ENCODE measurements at places on chromosomes 13 and 19. TPM values are rescaled to one million over a fixed set of nuclear protein-coding genes. Genes with fewer than 3 reads are reported as not detected.

ZNF583 gene
- 4.3 TPM for total RNA-seq

GRCh38 chr19:30966486-30966885, 382.8 kb downstream of the TSHZ3 start:
- no peak for DNase-seq

- no peak for DNase-seq
Observed at GRCh38 chr19:49615861-49616260, 24.1 kb downstream of the RRAS start.

GRCh38 chr19:38848299-38849146, 1.3 kb downstream of the HNRNPL start:
- no peak for DNase-seq

DNA sequence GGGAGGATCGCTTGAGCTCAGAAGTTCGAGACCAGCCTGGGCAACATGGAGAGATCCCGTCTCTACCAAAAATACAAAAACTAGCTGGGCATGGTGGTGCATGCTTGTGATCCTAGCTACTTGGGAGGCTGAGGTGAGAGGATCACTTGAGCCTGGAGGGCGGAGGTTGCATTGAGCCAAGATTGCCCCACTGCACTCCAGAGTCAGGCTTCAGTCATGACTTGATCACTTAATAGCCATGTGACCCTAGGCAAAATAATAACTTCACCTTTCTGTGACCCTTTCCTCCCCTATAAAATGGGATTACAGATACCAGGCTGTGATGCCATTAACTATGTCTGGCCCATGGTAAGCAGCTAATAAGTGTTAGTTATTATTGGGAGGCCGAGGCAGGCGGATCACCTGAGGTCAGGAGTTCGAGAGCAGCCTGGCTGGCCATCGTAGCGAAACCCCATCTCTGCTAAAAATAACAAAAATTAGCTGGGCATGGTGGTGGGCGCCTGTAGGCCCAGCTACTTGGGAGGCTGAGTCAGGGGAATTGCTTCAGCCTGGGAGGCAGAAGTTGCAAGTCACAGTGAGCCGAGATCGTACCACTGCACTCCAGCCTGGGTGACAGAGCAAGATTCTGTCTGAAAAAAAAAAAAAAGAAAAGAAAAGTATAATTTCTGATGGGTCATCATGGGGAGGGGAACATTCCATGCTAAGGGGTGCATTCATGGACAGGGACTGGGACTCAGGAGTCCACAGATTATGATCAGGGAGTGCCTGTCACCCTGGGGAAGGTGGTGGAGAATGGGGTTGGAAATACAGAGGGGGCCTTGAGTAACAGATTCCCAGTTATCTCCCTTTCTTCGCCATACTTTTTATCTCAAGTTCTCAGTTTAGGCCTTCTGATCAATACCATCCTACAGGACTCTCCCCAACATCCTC, 15.5 kb downstream of the TPM4 start:
- no peak for DNase-seq

DNA sequence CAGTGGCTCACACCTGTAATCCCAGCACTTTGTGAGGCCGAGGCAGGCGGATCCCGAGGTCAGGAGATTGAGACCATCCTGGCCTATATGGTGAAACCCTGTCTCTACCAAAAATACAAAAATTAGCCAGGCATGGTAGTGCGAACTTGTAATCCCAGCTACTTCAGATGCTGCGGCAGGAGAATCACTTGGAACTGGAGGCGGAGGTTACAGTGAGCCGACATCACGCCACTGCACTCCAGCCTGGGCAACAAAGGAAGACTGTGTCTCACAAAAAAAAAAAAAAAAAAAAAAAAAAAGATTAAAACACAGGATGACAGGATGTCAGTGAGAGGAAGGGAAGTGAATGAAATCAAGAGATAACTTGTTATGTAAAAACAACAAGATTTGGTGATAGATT, 1158.5 kb downstream of the PCDH9 start:
- no peak for DNase-seq

GRCh38 chr13:98405690-98406344, 171.1 kb downstream of the STK24 start:
- DNase-seq = no peak

DNA sequence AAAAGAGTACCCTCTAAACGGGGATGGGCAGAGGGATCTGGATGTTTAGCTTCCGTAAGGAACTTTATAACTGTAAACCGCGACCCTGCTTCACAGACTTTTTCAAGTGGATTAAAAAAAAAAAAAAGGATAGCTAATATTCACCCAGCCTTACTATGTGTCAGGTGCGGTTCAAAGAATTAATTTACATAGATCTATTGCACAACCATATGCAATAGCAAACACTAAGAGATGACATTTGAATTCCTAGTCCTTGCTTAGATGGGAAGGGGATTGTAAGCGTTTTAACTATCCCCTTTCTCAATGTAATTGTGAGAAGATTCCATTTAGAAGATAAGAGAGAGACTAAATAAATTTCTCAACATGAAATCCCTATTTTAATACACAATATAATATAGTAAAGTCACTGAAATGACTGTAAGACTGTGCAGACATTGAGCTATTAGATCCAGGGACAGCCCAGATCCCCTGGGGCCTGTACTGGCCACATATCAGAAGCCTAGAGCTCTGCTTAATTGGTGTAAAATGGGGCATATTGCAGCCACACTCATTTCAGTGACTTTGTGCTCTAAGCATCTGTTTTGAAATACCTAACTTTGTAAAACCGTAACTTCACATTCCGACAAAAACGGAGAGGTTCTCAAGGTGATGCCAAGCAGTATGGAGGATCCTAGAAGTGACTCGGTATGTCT, 13.6 kb downstream of the LATS2 start:
- no peak for DNase-seq

All from activated CD8-positive, alpha-beta T cell treated with anti-CD3 and anti-CD28 coated beads, Interleukin-2, amount 10 ng/mL, durations not matched to agents 7 days and 5 days (primary cell).